Central memory CD8-positive, alpha-beta T cell (primary cell): ENCODE measurements at places on chromosomes 6 and 20.

GRCh38 chr20:4043796-4044195 is 28.4 kb upstream of the RNF24 start:
- DNase-seq, result no peak

DNA sequence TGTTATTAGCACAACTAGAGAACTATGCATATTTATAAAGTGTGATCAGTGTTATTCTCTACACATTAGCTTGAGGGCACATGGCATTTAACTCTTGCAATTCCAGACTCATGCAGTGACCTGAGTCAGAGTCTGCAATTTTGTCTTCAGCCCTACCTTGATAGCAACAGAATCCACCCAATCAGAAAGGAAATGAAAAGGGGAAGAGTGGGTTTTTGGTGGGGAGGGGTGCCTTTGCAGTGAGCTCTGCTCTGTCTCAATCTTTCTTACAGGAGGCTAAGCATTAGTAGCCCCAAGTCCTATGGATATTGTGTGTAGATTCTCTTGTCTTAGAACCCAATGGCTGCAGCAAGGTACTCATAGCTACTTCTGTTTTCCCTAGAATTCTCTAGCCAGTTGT is 489.2 kb downstream of the DHX35 start:
- DNase-seq, result no peak

DNA sequence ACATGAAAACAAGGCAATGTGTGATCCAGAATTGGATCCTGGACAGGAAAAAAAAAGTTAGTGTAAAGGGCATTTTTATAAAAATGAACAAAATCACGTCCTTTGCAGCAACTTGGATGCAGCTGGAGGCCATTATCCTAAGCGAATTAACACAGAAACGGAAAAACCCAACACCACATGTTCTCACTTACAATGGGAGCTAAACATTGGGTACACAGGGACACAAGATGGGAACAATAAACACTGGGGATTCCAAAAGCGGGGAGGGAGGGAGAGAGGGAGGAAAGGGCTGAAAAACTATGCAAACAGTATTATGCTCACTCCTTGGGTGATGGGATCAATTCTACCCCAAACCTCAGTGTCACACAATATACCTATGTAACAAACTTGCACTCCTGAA is 91.4 kb upstream of the BTBD3 start:
- DNase-seq, result no peak

GRCh38 chr6:108883172-108883571 is 35.0 kb downstream of the ARMC2 start:
- no peak for DNase-seq

DNA sequence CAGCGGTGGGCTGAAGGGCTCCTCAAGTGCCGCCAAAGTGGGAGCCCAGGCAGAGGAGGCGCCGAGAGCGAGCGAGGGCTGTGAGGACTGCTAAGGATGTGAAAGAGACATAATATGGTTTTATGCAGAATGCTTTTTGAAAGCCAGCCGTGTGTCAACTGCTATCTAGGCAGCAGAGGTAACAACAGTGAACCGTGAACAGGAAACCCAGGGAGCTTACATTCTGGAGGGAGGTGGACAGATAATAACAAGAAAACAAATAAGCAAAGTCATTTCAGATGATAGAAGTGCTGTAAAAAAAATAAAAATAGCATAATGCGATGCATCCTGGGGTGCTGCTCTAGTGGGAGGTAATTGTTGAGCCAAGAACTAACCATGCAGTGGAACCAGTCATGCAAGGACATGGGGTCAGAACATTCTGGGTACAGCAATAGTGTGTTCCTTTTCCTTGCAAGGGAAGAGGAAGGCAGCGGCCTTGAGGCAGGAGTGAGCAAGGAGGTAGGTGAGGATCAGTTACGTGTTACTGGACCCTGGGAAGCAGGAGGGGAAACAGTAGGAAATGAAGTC is 134.4 kb upstream of the TMEM170B start:
- no peak for DNase-seq

DNA sequence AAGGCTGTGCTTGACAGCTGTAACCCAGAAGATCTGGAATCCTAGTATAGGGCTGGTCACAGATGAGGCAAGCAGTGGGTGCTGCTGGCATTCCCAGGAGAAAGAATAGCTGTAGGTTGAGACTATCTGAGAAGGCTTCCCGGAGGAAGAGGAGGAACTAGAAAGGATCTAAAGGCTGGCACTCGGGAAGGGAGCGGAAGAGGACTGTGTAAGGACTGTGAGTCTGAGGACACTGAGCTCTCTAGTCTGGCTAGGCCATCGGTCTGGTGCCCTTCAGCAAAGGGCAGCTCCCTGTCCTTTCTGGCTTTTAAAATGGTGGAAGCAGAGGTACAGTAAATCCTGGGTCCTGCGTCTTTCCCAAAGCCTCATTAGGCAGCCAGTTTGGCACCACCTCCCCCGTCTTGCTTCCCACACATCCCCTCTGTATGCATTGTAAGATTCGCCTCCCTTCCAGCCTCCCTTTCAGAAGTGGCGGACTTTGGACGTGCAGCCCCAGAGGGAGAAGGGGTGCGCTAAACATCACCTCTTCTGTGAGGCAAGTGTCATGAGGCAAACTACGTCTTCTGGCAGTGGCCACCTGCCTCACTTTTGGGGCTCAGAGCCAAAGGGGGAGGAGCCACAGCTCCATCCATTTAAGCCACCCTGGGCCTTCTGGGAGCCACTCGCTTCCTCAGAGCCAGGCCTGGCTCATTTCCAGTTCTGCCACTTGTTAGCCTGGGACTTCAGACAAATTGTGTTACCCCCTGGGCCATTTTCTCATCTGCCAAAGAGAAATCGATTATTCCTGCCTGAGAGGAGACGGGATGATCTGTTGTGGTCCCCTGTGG is 8.6 kb downstream of the SNPH start:
- no peak for DNase-seq

- no peak for DNase-seq
Observed at GRCh38 chr6:160005861-160006540, 37.1 kb downstream of the IGF2R start.

- DNase-seq, result no peak
Observed at GRCh38 chr6:32912951-32913350, 27.9 kb downstream of the HLA-DMB start.

DNA sequence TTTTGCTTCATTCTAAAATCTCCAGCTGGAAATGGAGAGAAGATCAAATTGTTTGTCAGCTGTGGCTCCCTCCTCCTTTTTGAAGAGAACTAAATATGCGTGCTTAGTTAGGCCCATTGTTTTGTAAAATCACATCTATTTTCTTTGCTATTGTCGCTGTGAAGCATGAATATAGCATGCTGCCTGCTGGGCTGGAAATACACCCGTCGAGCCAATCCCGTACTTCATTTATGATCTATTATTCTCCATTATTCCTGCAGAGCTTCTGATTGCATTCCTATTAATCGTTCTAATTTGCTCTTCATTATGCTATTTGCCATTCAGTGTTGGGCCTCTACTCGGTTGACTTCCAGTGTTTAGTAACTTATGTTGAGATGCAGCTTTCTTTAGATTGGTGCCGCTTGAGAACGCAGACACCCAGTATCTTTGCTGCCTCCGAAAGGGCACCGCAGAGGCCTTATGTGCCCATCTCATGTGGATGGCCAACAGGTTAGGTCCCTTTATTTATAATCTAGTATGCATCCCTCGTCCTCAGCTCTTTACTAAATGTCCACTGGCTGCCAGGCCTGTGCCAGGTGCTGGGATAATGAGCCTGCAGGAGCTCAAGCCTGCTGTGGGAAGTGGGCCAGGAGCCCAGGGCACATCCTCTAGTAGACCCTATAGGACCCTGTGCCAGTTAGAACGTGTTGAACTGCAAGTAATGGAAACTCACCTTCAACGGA is 45.6 kb downstream of the FAM50B start:
- DNase-seq, result no peak

- DNase-seq, result no peak
Observed at GRCh38 chr20:41222296-41222695, 85.0 kb downstream of the PLCG1 start.

DNA sequence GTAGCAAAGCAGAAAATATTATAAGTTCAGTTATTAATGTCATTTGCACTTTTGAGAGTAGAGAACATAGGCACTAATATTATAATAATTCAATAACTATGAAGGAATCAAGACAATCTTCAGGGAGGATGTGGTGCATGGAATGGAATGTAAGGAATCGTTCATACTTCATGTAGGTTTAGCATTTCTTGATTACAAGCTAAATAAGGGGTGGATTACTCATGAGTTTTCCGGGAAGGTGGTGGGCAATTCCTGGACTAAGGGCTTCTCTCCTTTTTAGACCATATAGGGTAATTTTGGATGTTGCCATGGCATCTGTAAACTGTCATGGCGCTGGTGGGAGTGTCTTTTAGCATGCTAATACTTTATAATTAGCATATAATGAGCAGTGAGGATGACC is 9.1 kb upstream of the BTNL2 start:
- no peak for DNase-seq

GRCh38 chr6:18121580-18122127 is 823 bp downstream of the NHLRC1 start:
- DNase-seq, result no peak
